ENCODE measurements at places on chromosomes 16 and 17.

DNA sequence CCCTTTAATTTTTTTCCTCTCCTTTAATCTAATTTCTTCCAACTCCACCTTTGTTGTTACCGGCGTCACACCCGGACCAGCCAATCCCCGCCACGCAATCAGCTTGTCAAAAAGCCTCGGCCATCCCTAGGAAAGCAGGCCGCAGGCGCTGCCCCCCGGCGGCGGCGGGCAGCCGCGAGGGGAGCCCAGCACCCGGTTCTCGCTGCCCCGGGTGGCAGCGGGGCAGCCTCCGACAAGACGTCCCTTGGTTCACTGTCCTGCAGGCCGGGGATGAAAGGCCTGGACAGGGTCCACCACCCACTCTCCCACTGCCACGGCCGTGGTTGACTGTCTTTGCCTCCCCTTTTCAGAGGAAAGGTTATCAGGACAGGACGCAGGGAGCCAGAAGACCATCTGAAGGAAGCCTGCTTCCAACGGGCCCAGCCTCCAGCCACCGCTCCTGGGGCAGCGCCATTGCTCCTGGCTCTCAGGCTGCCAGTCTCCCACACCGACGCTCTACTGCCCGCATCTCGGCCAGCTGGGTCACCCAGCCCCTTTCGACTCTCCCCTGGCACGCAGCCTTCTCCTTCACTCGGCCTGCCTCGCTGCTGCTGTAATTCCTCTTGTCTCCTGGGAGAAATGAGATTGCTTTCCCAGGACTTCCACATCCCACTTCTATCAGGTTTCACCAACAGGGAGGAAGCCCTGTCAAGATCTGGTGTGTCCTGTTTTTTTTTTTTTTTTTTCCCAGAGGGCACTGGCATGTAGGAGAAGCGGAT is 2.8 kb upstream of the UBTF start:
- peak; percentile 85 for DNase-seq

DNA sequence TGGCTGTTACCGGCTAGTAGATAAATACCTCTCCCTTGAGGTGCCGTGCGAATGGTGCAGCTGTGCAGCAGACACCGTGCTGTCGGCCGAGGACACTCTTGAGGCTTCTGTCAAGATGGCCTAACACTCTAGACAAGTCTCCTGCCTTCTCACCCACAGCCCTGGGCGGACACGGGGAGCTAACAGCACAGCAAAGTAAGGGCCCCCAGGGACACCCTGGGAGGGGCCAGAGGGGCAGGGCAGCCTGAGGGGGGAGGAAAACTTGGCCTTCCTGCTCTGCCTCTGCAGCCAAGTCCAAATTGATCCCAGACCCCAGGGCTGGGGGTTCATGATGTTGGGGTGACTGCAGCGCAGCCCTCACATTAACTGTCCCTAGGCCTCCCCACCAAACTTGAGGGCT is 210.2 kb downstream of the RPTOR start:
- DNase-seq = no peak

- DNase-seq = no peak
These were observed 4.8 kb upstream of the SREBF1 start for GRCh38 chr17:17841601-17842025.

DNA sequence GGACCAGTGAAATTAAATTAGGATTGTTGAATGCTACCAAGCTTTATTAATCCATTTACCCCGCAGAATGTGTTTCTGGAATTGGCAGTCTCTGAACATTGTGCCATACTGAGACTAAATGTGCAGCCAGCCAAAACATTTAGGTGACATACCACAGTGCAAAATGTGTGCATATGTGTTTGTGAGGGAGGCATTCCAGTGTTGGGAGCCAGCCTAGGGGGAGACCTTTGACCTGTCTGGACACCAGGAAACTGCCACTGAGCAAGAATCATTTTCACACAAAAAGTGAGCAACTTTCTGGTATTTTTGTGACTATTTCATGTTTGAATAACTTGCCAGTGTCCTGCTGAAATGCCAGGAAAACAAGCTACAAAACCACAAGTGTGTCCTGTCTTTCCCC is 64.7 kb upstream of the SLC12A3 start:
- peak; percentile 18 for DNase-seq

GRCh38 chr16:11743308-11744074 is 834 bp upstream of the TXNDC11 start:
- peak; percentile 32 for DNase-seq

DNA sequence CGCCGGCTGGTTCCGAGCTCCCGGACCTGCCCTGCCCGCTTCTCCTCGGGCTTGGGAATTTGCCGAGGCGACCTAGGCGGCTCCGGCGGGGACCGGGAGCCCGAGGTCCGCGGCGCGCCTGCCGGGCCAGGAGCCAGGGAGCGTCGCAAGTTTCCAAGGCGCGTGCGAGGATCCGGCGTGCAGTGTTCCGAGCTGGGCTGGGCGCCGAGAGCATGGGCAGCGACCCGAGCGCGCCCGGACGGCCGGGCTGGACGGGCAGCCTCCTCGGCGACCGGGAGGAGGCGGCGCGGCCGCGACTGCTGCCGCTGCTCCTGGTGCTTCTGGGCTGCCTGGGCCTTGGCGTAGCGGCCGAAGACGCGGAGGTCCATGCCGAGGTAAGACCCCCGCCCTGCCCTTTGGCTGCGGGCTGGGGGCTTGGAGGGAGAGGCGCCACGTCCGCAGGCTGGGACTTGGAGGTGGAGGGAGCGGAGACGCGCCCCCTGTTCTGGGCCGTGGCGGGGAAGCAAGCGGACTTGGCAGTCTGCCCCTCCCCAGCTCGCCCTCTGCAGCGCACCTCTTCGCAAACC is 668 bp downstream of the MMP15 start:
- peak; percentile 48 for DNase-seq

DNA sequence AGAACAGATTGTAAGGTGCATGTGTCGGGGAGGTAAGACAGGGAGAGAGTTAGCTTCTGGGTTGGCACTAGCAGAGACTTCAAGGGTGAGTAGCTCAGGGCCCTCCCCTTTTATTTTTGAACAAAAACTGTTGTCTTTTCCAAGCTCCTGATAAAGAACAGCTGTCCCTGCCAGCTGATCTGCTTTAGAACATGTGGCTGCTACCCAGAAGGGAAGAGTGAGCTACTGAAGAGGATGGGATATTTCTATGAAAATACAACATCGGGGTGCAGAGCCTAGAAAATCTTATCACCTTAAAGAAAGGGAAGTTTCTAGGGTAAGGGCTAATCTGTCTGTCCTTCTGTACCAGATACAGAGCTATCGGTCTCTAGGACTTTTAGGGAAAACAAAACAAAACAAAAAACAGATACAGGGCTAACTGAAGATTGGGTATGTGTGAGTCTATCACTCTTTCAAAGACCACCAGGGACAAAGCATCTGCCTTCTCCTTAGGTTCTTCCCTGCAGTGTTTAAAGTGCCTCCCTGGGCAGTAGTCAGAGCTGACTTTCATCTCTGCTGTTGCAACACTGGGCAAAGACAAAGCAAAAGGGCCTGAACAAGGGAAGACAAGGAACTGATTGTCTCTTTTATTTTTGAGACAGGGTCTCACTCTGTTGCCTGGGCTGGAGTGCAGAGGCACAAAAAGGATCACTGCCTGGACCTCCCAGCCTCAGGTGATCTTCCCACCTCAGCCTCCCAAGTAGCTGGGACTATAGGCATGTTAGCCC is 5.0 kb upstream of the DHRS13 start:
- DNase-seq = no peak

DNA sequence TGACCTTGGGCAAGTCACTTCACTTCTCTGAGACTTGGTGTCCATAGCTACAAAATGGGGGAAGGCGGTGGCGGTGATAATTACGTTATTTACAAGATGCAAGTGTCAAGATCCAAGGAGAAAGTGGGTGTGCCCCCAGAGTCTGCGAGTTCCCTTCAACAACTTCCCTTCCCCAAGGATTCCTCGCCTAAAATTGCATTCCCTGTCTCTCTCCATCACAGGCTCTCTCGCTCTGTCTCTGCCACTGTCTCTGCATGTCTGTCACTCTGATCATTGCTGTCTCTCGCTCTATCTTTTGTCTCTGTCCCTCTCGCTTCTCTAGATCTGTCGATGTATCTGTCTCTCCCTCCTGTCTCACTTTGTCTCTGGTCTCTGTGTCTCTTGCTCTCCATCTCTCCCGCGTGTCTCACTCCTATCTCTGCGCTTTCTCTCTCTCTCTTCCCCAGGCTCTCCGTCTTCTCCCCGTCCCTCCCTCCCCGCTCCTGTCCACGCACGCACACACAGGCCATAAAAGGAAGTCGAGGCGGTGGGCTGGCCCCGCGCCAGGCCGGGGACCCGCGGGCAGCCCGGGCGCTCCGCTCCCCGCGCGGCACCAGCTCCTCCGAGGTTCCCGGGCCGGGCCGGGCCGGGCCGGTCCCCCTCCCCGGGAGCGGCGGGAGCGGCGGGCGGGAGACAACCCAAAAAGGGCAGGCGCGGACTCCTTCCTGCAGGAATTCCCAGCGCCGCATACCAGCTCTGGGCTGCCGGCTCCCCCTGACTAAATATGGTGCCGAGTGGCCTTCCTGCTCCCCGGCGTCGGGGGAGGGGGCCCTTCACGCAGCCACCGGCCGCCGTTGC is 1.1 kb upstream of the MYH11 start:
- DNase-seq = no peak

DNA sequence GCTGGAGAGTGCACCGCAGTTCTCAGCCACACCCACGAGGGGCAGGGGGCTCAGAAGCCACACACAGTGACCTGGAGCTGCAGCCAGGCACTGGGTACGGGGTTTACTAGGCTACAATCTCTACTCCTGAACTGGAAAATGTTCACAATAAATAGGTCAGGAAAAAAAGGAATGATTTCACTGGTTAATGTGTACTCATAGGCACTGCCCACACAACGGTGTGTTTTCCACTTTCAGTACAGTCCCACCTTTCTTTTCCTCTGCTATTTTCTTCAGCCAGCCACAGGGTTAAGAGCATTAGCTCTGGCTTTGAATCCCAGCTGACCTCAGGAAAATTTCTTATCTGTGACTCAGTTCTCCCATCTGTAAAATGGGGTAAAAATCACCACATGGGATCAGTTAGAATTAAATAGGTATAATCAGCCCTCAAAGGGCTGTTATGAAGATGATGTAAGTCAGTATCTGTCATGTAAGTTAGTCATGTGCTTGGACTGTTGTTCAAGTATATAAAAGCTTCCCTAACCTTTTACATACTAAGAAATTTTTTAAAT is 35.7 kb downstream of the ZCCHC14 start:
- DNase-seq = peak; percentile 85

- no peak for DNase-seq
These were observed 440.6 kb downstream of the HS3ST3B1 start for GRCh38 chr17:14741491-14741890.

- peak; percentile 99 for DNase-seq
These were observed 2.9 kb downstream of the TMEM107 start for GRCh38 chr17:8173056-8173870.

- DNase-seq = no peak
These were observed 80.5 kb downstream of the SMG6 start for GRCh38 chr17:2222901-2223616.

GRCh38 chr16:5581908-5582307 is 484.3 kb upstream of the EEF2KMT start:
- DNase-seq = no peak

DNA sequence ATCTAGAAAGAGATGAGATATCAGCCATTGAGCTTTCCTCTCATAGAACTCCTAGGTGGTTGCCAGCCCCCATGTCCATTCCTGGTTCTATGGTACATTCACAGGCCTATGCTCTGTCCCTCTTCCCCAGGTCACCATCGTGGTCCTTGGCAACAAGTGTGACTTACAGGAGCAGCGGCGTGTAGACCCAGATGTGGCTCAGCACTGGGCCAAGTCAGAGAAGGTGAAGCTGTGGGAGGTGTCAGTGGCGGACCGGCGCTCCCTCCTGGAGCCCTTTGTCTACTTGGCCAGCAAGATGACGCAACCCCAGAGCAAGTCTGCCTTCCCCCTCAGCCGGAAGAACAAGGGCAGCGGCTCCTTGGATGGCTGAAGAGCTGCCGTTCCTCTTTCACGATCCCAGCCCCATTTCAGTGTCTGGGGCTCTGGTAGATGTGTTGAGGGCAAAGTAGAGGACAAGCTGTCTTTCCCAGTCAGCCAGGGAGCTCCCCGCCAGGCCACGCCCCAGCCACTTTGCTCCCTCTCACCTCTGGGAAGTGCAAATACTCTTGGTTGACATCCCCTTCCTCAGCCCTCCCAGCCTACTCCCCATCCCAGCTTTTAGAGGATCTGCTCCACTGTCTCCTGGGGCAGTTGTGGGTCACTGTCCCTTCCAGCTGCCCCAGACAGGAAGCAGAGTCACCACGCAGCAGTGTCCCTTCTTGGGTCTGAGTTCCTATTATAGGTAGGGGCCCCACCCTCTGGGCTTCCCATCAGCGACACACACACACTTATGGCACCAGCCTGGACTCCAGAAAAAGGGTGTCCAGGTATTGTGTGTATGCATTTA is 3.8 kb downstream of the NKIRAS2 start:
- DNase-seq = no peak

DNA sequence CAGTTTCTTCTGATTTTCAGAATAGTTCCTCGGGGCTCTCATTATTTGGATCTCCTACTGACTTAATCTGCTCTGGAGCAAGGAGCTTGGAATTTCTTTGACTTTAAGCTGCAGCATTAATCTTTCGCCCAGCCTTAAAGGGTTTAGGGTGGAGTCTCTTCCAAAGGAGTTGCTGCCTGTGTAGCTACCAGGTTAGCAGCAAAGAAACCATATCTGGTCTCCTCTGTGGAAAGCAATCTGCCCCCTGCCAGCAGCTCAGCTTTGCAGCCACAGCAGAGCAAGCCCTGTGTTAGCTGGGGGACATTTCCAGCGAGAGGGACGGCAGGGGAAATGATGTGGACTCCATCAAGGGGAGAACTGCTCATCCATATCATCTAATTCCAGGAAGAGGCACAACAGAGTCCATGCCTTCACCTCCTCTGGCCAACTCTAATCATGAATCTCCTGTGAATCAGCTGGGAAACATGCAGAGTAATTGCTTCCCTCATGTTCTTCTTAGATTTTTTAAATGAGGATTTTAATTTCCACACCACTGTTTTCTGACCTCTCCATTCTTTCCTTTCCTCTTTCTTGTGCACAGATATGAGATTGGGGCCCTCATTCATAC is 827.6 kb upstream of the CA10 start:
- DNase-seq = no peak

DNA sequence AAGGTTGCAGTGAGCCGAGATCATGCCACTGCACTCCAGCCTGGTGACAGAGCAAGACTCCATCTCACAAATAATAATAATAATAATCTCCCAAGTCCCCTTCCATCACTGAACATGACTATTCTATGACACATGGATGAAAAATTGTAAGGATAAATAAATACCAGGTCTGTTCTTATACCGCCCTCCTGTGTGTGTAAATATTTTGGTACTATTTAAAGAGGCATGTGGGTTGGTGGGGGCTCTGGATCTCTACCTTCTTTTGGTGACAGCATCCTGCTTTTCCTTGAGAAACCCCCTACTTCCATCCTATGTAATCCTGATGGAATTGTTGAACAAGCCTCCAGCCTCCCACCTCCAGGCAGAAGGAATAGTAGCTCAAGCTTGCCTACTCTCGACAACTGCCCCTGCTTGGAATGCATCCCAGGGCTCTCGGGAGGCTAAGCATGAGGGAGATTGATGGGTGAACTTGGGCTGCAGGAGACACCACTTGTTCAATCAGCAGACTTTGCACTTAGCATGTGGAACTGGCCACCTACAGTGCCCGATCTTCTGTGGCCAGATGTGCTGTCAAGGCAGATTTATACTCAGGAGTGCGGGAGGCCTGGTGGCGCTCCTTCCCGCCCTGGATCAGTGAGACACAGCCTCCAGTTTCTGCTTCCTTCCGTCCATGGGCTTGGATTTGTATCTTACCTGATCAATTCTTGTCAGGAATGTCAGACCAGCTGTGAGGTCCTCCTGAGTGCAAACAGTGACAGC is 287.4 kb downstream of the SLC39A11 start:
- DNase-seq = no peak

GRCh38 chr17:7856011-7856810 is 1.1 kb downstream of the NAA38 start:
- no peak for DNase-seq

- DNase-seq = no peak
These were observed 685.3 kb downstream of the WWOX start for GRCh38 chr16:78784771-78785170.

All from ACHN (cell line).